ENCODE measurements at places on chromosomes 12 and 14.

- no peak for DNase-seq
These were observed 64.5 kb downstream of the BCL11B start for GRCh38 chr14:99207456-99207855.

GRCh38 chr12:128867466-128867865 lies 14.2 kb downstream of the GLT1D1 start:
- no peak for DNase-seq

- DNase-seq = no peak
These were observed 17.0 kb downstream of the VCPKMT start for GRCh38 chr14:50099335-50099734.

GRCh38 chr12:54991161-54991990 lies 6.8 kb upstream of the TESPA1 start:
- peak; percentile 63 for DNase-seq

GRCh38 chr12:129195081-129195480 lies 341.8 kb downstream of the GLT1D1 start:
- DNase-seq = no peak

GRCh38 chr12:104578453-104578852 lies 121.7 kb downstream of the CHST11 start:
- DNase-seq = no peak

- DNase-seq = no peak
These were observed 327.6 kb downstream of the CCER1 start for GRCh38 chr12:90627180-90627896.

DNA sequence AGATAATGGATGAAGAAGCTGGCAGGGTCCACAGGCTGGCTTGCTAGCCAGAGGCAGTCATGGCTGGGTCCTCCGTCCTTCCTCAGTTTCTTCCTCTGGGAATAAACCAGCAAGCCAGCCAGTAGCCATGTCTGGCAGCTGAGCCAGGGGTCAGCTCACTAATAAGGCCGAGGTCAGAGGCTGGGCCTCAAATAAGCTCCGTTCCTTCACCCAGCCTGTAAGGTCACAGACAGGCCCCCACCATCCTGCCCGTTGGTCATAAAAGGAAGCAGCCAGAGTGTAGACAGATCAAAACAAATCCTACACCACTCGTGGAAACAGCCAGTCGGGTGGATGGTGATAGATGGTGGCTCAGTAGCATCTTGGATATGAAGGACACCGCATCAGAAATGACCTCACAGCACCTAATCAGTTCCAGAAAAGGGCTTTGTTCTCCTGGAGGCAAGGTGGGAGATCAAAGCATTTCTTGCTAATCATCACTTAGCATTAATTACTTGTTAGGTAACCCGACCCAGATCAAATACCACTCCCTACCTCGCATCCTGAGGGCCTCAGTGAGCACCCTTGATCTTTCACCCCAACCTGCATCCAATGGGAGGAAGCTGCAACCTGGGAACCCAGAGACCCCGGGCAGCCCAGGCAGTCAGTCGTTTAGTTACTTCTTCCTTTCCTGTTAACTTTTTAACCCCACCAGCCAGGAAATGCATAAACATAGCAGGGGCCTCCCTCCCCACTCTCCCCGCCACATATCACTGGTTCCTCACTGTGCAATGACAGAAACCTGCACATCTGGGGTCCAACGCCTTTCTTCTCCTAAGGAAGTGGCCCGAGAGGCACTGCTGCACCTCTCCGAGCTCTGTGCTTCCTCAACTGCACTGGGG lies 90.2 kb downstream of the KDM2B start:
- DNase-seq = no peak

DNA sequence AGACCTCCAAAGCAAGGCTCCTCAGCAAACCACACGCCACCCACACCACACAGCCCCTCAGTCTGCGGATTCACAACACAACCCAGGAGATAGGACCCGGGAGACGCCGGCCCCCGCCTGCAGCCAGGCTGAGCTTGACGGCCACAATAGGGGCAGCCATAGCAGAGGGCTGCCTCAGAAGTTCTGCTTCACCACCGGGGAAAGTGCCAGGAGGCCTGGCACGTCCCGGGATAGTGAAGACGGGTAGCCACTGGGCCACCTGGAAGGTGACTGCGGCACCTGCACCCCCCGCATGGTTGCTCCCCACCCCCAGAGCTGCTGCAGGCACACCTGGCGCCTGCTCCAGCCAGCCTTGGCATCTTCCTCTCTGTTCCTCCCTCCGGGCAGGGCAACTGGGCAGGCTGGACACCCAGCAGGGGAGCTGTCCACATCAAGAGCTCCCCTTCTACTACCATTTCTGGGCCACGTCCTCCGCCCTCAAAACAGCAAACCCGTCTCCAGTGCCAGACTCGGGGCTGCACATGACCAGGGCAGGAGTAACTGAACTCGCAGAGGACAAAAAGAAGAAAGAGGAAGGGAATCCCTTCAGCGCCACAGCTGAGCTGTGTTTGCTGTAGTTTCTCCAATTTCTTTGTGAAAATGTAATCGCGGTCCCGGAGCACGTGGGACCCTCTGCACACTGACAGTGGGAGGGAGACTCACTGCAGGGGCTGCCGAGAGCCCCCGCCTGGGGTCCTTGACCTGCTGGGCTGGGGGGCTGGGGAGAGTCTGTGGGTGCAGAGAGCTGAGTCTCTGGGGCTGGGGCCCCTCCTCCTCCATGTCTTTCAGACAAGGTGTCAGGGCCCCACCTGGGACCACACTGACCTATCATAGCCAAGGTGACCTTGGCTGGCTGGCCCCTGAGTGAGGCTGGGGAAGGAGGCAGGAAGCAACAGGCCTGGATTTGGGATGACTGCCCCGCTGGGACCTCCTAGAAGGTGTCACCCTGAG lies 74.2 kb upstream of the C14orf180 start:
- DNase-seq = no peak

- DNase-seq = no peak
These were observed 167.8 kb downstream of the TTC6 start for GRCh38 chr14:37763266-37763665.

GRCh38 chr14:90444077-90444696 lies 47.4 kb downstream of the CALM1 start:
- DNase-seq = no peak

DNA sequence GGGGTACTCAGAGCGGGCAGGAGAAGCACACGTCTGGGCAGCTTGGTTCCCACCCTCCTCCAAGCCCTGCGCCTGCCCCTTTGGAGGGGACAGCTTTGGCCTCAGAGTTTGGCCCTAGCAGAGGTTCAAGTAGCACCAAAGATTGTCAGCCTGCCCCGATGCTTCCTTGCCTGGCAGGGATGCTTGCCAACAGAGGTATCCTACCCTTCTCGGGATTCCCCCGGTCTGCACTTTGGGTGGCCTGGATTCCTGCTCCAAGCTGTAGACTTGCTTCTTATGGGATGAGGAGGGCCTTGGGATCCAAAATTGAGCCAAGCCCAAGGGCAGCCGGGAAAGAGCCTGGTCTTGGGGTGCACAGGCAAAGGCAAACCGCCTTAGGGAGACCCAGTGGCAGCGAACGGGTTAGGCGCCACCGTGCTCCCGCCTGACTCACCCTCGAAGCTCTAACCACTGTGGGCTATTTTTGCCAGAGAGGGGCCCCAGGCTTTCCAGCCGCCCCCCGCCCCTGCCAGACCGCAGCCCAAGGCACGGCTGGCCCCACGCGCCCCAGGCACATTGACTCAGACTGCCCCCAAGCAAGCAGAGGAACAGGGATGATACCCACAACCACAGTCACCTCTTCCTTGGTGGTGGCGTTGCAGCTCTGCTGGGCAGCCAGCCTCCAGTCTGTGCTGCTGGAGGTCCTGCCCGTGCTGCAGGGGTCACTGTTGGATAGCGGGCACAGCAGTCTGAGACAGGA lies 847 bp upstream of the WNT10B start:
- DNase-seq = no peak

DNA sequence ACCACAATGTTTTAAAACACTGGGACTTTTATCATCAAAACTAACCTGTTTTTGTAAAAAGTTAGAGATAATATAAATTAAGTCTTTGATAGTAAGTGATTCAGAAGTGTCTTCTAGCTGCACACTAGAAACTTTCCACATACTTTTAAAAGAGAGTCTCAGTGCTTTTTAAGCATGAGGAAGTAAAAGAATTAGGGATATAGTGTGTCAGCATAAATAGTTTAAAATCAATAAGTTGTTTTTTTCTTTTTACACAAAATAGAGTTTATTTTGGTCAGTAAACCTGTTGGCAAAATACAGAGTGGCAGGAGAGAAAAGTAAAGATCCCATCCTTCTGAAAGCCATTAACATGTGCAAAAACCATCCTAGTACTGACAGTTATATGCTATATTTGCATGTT lies 1.7 kb downstream of the DNM1L start:
- no peak for DNase-seq

DNA sequence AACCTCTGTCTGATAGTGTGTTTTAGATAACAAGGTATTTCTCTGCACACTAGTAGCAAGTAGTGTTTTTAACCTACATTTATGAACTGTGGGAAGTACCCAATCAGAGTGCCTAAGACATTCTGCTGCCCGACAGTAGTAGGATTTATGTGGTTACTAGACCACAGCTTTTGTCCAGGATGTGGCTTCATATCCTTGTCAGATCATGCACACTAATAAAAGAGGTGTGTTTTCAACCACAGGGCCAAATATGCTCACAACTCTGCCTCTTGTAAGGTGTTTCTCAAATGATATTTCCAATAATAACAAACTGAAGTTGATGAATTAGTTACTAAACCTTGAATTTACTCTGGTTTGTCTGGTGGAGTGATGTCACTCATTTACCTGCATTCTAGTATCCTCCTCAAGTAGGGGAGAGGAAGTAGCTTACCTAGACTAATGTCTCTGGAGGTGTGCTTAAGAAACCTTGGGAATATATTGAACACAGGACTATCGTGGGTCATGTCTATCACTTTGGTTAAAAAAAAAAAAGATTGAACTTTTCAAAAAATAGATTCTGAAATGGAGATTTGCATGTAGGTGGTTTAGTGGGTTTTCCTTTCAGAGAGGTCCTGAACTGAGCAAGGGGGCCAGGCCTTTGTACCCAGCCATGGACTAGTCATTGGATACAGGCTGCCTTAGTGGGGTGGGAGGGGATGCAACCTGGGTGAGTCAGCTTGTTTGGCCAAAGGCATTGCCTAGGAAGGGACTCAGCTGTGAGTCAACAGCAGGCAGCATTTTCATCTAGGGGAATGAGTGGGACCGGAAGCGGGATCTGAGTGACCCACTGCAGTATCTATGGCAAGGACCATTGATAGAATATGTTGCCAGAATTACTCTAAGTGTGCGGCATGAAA lies 14.1 kb downstream of the FBXW8 start:
- peak; percentile 83 for DNase-seq

GRCh38 chr12:83335748-83336147 lies 649.0 kb downstream of the TMTC2 start:
- DNase-seq = no peak

DNA sequence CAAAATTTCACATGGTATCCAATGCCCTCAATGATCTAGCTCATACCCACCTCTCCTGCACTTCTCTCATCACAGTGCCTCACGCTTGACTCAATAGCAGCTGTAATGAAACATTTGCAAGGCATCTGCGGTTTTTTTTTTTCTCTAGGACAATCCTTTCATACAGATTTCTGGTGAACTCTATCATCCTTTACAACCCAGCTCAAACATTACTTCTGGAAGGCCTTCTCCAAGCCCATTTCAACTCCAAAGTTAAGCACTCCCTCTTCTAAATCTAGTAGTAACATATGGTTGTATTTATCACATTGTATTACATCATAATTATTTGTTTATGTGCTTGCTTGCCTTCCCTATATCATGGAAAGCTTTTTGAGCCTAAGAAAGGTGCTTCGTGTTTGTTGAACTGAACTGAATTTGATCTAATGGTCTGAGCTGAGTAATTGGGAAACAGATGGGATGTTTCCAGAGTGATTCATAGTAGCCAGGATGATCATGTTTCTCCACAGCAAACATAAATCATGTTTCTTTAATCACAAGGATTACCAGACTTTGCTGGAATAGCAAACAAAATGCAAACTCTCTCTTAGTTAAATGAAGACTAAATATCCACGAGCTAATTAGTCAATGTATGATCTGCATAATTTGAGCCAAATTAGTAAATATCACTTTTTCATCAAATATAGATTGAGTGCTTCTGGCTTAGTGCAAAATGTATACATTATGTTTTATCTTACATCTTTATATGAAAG lies 14.3 kb downstream of the CFL2 start:
- DNase-seq = no peak

GRCh38 chr14:95025218-95025617 lies 132.1 kb downstream of the DICER1 start:
- no peak for DNase-seq

DNA sequence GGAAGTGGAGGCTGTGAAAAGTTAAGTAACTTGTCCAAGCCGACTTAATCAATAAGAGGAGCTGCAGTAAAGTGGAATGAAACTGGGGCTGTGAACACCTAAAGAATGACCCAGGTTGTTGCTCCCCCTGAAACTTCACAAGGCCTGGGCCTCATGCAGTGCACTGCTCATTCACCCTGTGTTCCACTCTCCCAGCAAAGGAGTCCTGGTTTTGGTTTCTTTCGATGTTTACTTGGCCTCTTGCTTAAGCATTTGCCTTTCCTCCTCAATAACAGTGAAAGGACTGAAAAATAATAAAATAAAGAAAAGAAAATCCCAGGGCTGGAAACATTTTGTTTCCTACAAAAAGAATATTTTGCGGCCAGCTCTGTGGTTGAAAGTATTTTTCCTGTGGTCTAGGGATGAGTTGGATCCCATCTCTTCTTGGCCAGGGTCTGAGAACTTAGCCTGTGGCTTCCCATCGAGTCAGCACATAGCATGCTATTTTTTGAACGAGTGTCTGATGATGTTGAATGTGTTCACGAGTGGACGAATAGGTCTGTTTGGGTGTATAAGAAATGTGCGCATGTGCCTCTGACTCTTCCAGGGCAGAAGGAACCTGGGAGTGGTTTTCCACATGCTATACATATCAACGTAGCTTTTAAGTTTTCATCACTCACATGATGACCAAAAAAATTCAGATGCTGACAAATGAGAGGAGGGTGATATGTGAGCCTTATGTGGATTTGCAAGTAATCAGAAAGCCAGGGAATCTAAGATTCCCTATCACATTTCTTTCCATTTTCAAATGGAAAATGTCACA lies 349.8 kb downstream of the ZFP36L1 start:
- no peak for DNase-seq

GRCh38 chr12:28771968-28772367 lies 377.1 kb upstream of the FAR2 start:
- no peak for DNase-seq

DNA sequence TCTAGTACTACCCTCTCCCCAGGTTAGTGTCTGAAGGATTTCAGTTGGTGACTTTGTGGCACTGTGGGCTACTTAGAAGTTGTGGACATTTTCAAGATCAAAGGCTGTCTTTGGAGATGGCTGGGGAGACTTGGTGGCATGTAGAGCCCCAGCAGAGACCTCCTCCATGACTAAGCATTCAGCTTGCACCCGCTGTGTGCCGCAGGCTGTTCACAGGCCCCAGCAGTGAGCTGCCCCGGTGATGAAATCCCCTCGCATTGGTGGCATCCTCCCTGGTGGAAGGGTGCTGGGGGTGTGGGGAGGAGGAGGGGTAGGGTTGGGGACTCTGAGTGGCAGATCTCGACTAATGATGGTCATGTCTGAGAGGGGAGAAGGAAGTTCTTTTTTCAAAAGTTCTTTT lies 173.9 kb downstream of the TSPAN9 start:
- no peak for DNase-seq

- DNase-seq = no peak
These were observed 23.3 kb downstream of the MDM2 start for GRCh38 chr12:68831272-68831671.

Measured in CD4-positive, alpha-beta T cell treated with Interleukin-4 for 1 hour (primary cell).